Right lobe of liver (tissue), 6 donors: ENCODE measurements at places on chromosomes 1 and 21. TPM values are rescaled to one million over a fixed set of nuclear protein-coding genes. Genes with fewer than 3 reads are reported as not detected.

NTRK1 gene
- not detected for total RNA-seq

EXOSC10 gene
- 20.0 TPM for total RNA-seq

KRTAP10-10 gene
- not detected for total RNA-seq

AADACL4 gene
- not detected for total RNA-seq

GFI1 gene
- 0.80 TPM for total RNA-seq

PYHIN1 gene
- total RNA-seq: 1.1 TPM

DNA sequence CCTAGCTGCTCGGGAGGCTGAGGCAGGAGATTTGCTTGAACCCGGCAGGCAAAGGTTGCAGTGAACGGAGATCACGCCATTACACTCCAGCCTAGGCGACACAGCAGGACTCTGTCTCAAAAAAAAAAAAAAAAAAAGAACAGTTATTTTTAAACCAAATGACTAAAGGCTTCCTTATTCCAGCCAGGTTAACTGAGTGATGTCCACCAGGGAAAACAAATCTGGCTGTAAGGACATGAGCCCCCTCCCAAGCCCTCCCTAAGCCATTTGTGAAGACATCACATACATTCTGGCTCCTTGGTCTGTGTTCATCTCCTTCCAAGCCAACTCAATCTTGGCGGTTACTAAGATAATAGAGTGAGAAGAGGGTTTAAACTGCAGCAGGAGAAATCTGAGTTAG is 8.2 kb downstream of the TMCC2 start:
- no peak for DNase-seq

- DNase-seq: no peak
Measured at GRCh38 chr1:6048179-6048867, 2.6 kb downstream of the KCNAB2 start.

DNA sequence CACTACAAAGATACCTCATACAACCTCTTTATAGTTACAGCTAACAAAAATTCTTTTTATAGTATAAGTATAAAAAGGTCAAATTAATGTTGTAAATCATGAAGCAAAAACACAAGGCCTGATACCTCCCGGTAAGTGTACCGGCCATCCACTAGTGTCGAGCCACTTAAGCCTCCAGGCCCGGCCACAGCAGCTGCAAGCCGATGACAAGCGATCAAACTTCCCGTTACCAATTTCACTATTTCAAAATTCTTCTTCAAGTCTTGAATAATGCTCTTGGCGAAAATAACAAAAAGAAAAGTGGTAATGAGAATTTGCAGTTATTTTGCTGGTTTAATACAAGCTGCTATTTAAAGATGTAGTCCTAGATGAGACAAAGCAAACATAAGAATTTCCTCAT is 67.6 kb downstream of the USP24 start:
- no peak for DNase-seq

- no peak for DNase-seq
Measured at GRCh38 chr1:33282791-33283190, 26.5 kb downstream of the ZNF362 start.

GRCh38 chr1:168202941-168203654 is 22.7 kb upstream of the SFT2D2 start:
- no peak for DNase-seq

GRCh38 chr1:170461291-170461747 is 70.6 kb upstream of the GORAB start:
- no peak for DNase-seq

DNA sequence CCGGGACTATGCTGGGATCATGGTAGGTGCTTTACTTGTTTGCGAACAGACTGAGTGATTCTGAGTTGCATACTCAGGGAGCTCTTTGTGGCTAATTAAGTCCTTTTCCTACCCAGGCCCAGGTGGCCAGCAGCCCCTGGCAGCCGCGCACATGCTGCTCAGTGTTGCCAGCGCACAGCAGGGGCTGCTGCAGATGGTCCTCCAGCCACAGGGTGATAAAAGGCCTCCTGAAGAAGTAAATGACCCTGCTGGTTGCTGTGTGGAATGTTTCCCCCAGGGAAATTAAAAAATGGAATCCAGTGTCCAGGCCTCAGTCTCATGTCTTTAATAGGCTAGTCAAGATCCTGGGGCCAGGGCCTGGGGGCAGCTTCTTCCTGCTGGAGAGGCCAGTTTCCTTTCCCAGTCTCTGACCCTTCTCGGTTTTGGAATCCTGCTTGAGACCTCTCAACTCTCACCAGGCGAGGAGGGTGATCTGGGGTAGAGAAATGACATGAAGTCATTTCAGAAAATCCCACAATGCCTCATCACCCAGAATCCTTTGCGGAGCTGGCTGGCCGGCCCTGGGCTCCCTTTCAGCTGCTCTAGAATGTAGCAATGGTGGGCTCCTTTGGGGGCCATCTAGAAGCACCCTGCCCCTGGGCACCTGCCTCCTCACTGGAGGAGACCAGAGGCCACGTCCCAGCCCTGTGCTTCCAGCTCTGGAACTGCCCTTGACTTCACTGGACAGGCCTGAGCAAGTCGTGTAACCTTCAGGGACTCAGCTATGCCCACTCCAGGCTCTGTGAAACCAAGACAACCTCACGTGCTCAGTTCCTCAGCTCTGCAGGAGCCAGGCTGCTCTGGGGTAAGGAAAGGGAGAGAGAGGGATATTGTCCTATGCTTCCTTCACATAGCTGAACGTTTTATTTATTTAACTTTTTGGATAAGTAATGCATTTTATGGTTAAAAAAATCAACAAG is 131.4 kb downstream of the MRPS6 start:
- DNase-seq: no peak

DNA sequence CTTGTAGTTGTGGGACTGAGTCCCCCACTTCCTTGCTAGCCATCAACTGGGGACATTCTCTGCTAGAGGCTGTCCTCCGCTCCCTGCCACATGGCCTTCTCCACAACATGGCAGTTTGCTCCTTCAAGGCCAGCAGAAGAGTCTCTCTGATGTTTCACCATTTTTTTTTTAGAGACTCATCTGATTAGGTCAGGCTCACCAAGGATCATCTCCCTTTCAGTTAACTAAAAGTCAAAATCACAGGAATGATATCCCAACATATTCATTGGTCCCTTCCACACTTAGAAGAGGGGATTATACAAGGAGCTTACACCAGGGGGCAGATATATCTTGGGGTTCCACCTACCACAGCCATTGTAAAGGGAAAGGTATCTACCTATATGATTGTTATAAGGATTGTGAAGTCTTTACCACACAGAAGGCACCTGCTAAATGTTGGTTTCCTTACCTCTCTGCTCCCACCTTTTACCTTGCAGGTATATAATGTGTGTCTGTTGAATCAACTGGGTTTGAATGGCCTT is 23.3 kb downstream of the RIMKLA start:
- no peak for DNase-seq

DNA sequence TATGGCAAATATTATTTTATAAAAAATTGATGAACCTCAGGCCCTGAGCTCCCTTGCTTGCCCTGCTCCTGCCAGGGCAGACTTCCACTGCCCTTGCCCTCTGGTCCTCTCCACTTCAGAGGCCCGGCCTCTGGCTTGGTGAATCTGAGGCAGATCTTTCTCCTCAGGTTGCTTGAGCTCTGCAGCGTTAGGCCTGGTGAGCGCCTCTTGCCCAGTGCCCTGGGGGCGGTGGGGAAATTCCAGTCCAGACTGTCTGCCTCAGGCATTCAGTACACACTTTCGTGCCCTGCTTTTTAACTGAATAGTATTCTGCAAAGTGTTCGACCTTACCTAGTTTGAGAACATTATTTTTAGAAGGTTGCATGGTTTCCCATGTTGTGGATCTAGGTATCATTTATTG is 98.2 kb downstream of the PCBP3 start:
- DNase-seq: no peak

GRCh38 chr1:173447224-173447623 is 29.9 kb upstream of the PRDX6 start:
- DNase-seq: no peak

- DNase-seq: no peak
Measured at GRCh38 chr1:230517326-230517725, 91.2 kb upstream of the PGBD5 start.
